ENCODE measurements at places on chromosomes 6 and 20.
A peak's percentile ranks its signal among the peaks of the same experiment; 100 is the strongest.

DNA sequence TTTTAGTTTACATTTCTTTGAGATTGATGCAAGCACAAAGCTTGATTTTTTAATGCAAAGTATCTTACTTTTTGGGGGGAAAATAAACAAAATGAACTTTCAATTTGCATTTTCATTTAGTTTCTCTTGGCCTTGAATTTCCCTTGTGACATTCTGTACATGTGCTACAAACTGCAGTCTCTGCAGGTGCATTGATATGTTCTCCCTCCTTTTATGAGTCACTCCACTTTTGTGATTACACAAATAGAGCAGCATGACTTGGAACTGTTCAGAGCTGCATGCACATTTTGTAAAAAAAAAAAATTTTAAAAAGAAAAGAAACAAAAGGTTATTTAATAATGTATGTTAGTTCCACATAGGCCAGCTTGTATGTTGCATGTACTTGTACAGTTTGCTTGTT is 220.0 kb upstream of the KCNQ5 start:
- no peak for DNase-seq

DNA sequence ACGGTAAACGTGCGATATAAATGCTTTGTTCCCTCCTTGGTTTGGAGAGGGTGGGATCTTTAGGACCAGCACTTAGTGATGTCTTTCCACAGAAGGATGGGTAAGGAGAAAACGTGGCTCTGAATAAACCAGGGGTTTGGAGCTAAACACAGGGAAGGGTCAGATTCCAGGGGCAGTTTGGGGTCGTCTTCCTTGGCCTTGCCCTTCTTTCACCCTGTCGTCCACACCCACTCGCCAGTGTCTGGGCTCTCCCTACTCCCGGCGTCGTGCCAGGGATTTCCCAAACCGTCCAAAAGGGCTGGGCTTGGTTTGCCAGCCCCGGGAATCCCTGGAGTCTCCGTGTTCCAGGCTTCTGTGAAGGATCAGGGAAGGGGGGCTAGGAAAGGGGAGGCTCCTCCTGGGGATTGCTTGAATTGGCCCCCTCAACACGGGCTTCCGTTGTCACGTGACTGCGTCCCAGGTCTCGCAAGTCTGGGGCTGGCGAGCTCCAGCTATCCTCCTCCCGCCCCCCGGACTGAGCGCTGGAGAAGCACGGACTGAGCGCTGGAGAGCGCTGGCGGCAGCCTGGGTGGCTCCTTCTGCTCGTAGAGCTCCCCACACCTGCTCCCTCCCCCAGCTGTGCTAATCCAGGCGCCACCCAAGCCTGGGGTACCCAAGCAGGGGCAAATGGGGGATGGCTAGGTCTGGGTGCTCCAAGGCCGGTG is 9.4 kb upstream of the ARMC12 start:
- DNase-seq = peak; percentile 84

DNA sequence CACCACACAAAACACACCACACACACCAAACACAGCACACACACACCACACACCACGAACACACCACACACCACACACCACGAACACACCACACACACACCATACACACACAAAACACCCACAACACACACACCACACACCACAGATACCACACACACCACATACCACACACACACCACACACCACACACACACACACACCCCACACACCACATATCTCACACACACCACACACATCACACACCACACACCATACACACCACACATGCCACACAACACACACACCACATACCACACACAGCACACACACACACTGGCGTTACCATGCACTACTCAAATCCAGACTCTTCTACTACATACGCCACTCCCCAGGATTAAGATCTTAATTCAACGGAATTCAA is 118.9 kb upstream of the THBS2 start:
- no peak for DNase-seq

DNA sequence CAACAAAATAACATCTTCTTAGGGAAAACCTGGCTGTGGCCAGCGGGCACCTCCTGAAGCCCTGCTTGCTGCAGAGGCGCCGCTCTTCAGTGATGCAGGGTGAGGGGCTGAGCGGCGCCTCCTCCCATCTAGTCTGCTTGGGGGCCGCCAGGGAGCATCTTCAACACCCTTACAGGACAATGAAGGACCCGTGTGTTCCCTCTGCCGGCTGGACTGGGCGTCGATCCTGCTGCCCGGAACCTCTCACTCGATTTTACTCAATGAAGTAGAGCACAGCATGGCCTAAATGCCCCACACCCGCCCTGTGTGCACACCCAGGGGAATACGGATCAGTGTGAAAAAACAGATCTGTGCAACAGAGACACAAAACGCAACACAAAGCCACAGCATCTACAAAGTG is 28.5 kb upstream of the MPC1 start:
- no peak for DNase-seq

DNA sequence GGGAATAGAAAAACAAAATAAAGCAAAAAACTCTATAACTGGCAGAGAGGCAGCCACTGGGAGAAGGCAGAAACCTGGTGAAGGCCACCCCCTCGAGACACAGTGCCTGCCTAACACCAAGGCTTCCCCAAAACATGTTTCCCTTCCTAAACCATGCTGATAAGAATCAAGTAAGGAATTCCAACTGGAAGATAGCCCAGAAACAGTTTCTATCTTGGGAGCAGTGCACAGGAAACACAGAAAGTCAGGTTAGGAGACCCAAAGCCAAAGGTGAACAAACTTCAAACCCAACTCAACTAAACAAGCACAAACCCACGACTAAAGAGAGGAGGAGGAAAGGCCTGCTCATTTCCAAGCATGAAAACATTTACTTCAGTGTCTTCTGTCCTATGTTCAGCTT is 433.7 kb upstream of the RGS17 start:
- no peak for DNase-seq

DNA sequence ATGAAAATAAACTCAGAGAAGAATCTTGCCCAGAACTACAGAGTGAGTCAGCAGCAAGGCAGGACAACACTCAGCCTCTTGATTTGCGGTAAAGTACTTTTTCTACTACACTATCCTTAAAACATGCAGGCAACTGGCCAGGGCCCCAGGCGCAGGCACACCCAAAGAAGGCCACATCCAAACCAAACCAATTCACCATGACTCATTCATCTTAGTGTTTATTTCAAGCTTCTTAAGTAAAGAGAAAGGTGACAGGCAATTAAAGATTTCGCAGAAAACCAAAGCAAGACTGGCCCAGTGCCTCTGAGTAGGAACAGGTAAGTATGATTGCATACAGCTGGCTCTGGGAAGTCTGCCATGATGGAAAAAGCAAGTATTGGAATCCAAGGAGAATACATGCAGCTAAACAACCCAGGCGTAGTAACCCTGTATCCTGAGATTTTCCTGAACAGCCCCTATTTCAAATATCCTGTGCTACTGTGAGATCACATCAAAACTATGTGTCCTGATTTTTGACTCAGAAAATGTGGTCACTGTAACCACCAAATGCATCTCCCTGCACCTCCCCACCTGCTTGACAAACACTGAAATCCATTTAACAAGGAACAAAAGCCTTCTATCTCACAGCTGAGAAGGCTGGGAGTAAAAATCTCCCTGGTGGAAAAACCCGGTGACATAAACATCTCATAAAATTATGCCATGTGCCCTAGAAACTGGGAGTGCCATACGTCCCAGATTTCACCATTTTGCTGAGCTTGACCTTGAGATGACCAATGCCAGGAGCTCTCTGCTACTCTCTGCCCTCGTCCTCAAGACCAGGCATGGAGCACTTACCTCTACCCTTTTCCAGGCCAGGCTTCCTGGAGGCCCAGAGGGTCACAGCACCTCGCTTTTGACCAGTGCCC is 12.4 kb downstream of the WFDC3 start:
- peak; percentile 35 for DNase-seq

All from Ammon's horn (tissue), 1 donor.